ENCODE measurements at places on chromosomes 2 and 18.

DNA sequence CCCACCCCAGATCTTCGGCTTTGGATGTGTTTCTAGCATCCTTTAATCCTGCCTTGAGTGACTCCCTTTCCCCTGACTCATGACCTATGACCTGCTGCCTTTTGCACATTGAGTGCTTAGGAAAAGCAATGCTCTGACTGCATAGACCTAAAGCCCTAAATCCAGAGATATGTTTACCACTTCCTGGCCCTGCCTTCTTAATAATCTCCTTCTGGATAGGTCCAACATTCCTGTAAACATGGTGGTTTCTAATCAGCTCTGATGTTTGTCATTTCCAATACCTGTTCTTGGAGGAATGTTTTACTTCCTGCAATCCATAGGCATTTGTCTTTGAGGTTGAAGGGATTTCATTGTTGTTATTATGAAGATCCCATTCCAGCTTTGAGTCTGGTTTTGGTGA is 2.3 kb downstream of the SLC3A1 start:
- DNase-seq: no peak

- DNase-seq: no peak
Observed at GRCh38 chr2:189527812-189528592, 52.6 kb downstream of the SLC40A1 start.

DNA sequence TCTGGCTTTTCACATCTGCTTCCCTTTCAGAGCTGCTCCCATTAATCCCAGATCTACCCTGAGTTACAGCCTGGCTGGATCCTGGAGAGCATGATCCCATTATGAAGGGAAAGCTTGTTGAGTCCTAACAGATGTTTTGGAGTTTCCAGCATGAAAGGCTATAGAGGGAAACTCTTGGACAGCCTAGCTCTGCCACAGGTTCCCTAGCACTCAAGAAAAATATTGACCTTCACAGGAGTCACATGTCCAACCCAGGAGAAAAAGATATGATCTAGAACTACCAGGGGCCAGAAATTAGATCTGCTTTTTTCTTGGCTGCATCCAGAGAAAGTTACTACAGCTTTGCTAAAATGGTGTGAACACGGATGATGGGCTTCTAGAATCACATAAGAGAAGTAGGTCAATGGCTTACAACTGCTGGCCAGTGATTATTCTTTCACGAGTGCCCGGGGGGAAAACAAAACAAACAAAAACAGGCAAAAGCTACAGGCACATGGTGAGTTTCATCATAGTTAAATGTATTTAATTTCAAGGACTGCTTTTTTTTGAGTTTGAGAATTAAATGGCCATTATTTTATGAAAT is 15.9 kb downstream of the CCDC93 start:
- no peak for DNase-seq

GRCh38 chr2:47388888-47389287 is 14.1 kb upstream of the MSH2 start:
- DNase-seq: no peak

GRCh38 chr2:104866122-104866864 is 12.4 kb downstream of the POU3F3 start:
- no peak for DNase-seq

GRCh38 chr2:239630618-239631286 is 229.9 kb upstream of the HDAC4 start:
- DNase-seq: no peak

- DNase-seq: no peak
Observed at GRCh38 chr18:3051718-3052410, 38.9 kb upstream of the LPIN2 start.

GRCh38 chr18:71370671-71371445 is 1082.0 kb downstream of the SOCS6 start:
- DNase-seq: no peak

- DNase-seq: no peak
Observed at GRCh38 chr2:101133492-101134100, 17.6 kb downstream of the TBC1D8 start.

GRCh38 chr18:12420821-12421421 is 13.2 kb downstream of the PRELID3A start:
- DNase-seq: no peak

DNA sequence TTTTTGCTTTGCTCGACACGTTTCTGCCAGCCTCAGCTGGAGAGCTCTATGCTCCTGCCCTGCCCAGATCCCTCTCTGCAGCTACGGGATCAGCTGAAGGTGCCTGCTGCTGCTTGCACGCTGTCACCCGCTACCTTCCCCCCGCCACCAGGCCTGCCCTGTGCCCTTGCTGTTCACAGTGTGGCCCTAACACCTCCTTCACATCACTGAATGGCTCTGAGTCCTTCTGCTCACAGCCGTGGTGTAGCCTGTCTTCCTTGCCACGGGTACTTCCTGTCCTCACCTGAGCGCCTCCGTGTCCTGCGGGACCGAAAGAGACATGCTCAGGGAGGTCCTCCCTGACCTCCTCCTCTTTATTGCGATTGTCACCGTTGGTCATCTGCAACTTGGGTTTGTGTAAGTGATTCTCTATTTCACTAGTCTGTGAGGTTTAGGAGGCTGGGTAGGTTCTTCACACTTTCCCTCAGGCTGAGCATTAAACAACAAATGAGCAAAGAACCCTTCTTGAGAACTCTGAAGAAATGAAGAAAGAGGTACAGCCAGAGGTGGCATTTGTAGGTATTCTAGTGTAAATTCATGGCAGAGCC is 127.5 kb downstream of the NCK2 start:
- DNase-seq: no peak

GRCh38 chr18:59377613-59378337 is 18.7 kb upstream of the LMAN1 start:
- DNase-seq: no peak

- no peak for DNase-seq
Observed at GRCh38 chr2:126910637-126911036, 11.9 kb downstream of the TEX51 start.

- no peak for DNase-seq
Observed at GRCh38 chr2:27335311-27335710, 12.4 kb upstream of the MPV17 start.

DNA sequence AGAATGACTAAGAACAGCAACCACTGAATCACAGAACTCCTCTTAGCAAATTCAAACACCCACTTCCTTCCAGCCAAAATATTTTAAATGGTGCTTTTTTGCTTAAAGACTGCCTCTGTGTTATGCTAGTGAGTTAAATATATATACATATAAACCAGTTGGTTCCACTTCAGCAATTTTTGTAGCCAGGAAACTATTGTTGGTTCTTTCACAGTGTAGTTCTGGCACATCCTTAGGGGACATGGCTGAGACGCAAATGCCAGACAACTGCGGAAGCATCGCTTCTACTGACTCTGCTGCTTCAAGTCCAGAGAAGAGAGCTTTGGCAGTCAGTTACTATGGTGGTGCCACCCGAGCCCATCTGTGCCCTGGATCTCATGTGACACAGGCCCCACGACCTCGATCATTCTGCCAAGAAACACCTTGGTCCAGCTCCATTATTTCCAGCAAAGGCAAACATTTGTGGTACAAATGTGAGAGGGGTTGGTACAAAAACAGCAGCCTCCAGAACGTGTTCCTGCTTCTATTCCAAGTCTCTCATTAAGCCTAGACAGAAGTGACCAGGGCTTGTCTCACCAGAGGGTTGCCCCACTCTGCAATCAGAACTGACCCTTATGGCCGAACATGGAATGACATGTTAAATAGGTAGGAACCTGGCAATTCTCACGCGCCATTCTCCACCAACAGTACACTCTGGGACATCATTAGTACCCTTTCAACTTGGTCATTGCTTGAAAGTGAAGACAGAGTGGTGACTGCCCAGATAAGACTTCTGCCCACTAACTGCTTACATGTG is 117.8 kb upstream of the NRP2 start:
- no peak for DNase-seq

GRCh38 chr2:109637749-109638570 is 23.8 kb downstream of the SOWAHC start:
- DNase-seq: no peak

DNA sequence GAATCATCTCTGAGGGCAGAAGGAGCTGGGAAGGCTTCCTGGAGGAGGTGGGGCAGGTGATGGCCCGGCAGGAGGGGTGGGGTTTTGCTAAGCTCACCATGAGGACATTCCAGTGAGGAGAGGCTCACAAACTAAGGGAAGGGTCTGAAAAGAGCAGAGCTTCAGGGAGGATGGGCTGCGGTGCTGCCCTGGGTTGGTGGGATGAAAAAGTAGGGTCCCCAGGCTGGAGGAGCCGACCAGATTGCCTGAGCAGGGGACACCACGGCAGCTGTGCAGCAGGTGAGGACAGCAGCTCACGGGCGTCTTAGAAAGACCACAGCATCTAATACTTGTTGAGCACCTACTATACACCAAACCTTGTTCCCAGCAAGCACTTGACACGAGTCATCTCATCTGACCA is 82.2 kb downstream of the DYSF start:
- no peak for DNase-seq

DNA sequence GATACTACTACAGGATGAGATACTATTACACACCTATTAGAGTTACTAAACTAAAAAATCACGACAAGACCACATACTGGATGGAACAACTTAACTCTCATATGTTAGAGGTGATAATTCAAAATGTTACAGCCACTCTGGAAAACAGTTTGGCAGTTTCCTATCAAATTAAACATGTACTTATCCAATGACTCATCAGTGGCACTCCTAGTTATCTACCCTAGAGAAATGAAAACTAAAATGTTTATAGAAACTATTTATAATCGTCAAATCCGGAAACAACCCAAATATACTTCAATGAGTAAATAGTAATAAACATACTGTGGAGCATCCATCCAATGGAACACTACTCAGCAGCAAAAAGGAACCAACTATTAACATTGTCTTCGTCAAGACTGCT is 137.0 kb upstream of the RBBP8 start:
- DNase-seq: no peak

DNA sequence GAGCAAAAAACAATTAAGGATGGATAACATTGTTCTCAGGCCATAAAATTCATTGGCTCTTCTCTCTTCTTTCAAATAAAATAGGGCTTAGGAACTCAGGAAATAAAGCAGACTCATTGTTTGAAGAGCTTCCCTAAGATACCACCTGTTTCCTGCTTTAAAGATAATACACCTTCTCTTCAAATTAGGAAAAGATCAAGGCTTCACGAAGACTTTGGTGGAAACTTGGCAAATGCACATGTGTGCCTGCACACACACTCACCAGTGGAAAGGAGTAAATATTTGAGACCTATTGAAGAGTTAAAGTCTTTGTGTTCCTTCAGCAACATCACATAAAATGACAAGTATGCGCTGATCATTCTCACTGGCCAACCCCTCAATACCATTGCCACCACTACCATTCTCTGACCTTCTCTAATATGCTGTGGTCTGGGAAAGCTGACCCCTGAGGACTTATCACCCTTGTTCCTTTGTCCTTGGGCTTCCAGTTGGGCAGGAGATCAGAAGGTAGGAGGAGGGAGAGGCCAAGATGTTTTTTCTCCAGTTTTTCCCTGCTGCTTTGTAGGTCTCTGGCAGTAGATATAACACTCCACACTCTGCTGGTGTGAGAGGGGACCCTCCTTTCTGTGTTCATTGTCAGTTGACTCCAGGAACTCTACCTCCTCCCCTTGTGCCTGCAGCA is 53.5 kb upstream of the SPOPL start:
- no peak for DNase-seq

DNA sequence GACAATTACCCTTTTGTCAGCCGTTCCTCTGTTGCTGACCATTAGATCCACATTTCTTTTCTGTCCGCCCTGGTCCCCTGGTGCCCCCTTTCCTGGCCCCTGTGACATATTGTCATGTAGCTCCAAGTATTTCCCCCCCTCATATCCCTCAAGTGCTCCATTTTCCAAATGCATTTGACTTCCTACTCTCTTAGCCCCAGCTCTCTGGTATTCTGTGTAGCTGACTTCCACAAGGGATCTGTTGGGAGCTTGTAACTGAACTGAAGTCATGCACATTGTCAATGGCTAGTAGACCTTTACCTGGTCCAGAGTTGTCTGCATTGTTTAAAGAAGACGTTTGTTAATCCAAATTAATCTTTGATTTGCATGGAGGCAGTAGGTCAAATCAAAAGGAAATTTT is 34.8 kb downstream of the LIPG start:
- no peak for DNase-seq

DNA sequence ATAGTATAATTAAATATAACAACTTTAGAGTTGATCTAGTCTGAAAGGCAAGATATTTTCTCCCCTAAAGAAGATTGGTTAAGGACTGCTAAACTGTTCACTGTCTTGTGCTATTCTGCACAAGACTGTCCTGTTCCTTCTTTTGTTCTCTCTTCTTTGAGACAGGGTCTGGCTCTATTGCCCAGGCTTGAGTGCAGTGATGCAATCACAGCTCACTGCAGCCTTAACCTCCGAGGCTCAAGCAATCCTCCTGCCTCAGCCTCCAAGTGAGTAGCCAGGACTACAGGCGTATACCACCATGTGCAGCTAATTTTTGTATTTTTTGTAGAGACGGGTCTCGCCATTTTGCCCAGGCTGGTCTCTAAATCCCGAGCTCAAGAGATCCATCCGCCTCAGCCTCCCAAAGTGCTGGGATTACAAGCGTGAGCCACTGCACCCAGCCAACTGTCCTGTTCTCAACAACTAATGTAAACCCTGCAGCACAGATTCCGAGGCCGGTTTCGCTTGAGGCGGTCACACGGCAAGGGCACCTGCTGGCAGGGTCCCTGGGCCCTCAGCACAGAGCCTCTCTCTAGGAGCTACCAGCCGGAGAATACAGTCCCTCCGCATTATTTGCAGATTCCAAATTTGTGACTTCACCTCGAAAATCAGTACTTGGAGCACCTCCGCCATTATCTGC is 16.4 kb downstream of the PXDN start:
- DNase-seq: no peak

- DNase-seq: no peak
Observed at GRCh38 chr2:89833780-89834117, 1142.3 kb downstream of the RPIA start.

- no peak for DNase-seq
Observed at GRCh38 chr2:59456285-59456684, 1097.2 kb downstream of the BCL11A start.

- no peak for DNase-seq
Observed at GRCh38 chr2:71788186-71788525, 334.8 kb downstream of the DYSF start.

GRCh38 chr2:151159109-151159662 is 102.5 kb downstream of the RBM43 start:
- DNase-seq: no peak

DNA sequence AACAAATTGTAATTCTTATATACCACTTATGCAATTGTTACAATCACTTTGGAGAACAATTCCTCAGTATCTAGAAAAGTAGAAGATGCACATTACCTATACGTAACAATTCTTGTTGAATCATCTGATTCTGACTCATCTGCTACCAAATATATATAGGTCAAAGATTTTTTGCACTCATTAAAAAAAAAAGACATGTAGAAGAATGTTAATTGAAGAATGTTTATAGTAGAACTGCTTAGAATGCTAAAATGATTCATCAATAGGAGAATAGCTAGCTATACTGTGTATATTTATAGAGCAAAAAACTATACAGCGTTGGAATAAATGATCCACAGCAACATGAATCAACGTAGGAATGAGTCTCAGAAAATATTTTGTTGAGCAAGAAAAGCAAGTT is 29.5 kb upstream of the STAT1 start:
- no peak for DNase-seq

DNA sequence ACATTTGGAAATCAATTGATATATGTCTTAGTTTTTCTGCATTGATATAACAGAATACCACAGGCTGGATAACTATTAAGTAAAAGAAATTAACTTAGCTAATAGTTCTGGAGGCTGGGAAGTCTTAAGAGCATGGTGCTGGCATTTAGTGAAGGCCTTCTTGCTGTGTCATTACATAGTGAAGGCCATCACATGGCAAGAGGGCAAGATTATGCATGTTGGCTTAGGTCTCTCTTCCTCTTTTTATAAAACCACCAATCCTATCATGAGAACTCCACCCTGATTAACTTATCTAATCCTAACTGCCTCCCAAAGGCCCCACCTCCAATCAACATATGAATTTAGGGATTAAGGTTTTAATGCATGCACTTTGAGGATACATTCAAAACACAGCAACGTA is 225.5 kb upstream of the VRK2 start:
- DNase-seq: no peak
